ENCODE measurements at places on chromosomes 2 and 18.
A peak's percentile ranks its signal among the peaks of the same experiment; 100 is the strongest.

GRCh38 chr18:76212960-76213359 is 282.1 kb downstream of the ZNF516 start:
- DNase-seq = no peak

GRCh38 chr2:79275197-79275596 is 115.6 kb upstream of the REG3A start:
- DNase-seq = no peak

DNA sequence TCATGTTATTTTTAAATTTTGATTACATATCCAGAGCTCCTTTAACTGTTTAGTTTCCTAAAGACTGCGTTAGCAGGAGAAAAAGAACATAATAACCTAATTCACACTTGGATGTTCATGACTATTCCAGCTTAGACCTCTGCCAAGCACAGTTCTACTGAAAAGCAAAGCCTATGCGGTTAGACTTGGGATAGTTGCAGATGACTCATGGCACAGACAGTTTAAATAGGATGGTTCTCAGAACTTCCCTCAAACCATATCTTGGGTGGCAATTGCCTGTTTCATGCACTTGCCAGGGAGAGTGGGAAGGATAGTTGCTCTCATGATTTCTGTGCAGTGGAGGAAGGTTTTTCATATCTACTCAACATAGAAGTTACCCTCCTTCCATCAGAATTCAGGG is 149.7 kb upstream of the KLHL29 start:
- no peak for DNase-seq

GRCh38 chr2:32478889-32479620 is 122.2 kb downstream of the BIRC6 start:
- DNase-seq = no peak

DNA sequence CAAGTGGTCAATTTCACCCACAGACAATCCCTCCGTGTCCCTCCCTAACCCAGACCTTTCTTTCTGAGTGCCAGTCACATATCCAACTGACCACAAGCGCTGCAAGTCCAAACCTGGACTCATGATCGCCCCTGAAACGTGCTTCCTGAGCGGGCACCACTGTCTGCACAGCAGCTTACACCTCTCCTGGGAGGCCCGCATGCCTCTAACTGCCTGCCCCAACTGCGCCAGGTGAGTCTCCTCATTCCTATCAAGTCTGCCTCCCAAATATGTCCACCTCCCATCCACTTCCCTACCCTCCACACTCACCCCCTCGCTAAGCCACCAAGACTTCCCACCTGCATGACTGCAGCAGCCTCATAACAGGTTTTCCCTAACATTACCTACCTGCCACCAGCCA is 33.4 kb downstream of the COL4A4 start:
- DNase-seq = no peak

- DNase-seq = no peak
Measured at GRCh38 chr2:176129813-176130146, 275 bp downstream of the HOXD8 start.

DNA sequence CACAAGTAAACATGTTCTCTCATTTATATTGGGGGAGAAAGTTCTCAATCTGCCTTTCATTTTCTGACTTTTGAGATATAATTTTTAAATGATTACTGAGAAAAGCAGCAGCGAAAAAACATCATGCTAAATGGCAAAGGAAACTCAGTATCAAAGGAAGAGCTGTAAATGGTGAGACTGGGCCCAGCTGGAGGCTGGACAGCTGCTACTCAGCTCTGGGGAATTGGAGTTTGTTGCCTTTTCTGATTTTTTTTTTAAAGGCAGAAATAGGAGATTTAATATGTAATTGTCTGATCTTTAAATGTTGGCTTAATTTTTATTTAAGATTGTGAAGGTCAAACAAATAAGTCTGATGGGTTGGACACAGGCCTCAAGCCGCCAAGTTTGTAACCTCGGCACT is 137.1 kb upstream of the TACR1 start:
- no peak for DNase-seq

DNA sequence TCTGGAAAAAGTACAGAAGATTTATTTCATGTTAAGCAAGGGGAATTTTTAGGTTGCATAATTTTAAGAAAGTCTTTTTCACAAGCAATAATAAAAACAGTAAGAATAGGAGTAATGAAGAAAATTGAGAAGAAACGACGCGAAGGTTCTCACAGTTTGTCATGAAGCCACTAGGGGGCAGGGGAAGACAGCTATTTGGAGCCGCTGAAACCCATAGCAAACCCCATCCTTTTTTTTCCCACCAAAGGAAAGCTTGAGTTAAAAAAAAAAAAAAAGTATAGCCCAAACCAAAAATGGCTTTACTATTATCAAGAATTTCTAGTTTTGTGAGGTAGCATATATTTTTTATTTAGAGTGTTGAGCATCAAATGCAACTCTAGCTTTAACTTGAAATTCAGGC is 300.9 kb downstream of the PHLPP1 start:
- peak; percentile 22 for DNase-seq

- no peak for DNase-seq
Measured at GRCh38 chr2:36912695-36913094, 53.6 kb downstream of the STRN start.

DNA sequence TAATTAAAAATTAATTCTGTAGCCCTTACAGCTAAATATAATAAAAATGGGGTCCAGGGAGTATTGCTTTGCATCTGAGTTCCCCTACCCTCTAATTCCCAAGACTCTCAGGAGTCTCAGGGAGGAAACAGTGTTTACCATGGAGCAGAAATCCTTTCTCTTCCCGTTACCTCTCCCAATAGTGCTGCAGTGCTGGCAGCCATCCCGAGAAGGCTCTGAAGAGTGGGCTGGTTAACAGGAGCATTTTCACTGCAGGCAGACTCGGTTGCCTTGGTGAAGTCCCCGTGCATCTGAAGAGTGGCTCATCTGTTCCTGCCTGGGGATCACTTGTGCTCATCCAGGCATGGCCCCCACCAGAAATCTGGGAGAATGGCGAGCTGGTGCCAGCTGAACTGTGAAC is 41.8 kb upstream of the TMEM178A start:
- no peak for DNase-seq

DNA sequence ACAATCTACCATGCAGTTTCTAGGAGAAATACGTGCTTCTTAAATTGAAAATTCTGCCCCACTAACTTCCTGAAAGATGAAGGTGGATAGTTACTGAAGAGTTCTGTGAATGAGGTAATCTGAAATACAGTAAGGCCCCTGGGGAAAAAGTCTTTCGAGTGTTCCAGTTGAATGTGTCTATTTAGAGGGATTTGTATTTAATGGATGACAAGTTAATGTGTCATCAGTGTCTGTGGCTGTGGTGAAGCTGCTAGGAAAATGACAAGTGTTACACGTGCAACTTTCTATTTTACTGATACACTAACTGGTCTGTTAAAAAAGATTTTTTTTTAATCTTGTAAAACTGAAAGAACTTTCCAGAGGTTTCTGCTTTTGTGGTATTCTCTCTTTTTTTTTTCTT is 384.6 kb downstream of the STK39 start:
- DNase-seq = no peak

DNA sequence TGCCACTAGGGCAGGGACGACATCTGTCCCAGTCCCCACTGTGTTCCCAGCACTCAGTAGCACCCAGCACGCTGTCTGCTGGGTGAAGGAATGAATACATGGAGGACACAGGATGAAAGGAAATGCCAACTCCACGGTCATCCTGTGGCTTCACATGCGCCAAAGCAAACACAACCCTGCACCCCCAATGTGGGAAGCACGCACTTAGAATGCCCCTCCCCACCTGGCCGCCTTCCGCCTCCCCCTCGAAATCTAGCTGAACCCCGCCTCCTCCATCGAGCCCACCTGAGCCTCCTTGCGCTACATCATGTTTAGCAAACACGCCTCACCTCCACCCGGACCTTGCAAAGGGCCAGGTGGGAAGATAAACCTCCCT is 33.9 kb downstream of the ADCY3 start:
- DNase-seq = no peak

DNA sequence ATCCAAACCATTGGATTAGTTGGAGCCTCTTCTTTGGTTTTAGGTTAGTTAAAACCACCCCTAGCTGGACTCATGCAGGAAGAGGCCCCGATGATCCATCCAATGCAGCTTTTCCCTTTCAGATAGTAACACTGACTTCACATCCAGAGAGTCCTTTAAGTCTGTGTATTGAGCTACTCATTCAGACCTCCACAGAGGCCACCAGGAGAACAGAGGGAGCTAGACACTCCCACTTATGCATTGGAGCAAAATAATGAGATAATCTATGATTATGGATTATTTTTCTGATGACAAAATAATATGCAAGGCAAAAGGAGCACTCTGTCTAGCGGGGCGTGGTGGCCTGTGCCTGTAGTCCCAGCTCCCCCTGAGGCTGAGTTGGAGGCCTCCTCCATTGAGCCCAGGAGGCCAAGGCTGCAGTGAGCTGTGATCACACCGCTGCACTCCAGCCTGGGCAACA is 1.6 kb upstream of the ROCK2 start:
- no peak for DNase-seq

DNA sequence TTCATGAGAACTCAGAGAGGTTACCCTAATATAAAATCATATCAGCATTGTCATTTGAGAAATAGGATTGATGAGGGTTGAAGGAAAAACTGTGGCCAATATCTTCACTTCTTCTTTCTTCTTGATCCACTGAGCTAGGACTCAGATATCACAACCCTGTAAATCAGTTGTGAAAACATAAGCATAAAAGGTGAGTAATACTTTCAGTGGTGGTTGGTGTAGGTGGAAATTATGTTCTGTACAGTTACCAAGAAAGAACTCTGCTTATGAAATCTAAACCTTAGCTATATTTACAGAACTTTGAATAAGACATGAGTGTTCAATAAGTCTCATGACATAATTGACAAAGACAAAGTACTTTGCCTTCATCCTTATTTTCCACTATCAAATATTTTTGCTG is 56.3 kb downstream of the PAX3 start:
- no peak for DNase-seq

DNA sequence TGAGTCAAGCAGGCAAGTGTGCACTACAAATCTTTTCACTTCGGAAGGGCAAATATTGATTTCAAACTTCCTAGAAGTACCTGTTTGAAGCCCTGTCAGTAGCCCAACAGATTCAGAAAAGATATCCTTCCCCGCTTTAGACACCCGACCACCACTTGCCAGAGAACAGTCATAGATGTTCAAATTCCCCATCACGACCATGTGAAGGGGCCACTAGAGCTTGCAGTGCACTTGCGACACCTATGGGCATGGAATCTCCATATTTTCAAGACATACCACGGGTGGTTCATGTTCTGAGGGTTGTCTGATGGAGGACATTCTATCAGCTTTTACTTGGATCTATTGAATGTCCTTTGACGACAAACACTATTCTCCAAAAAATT is 23.8 kb downstream of the GNLY start:
- DNase-seq = no peak

GRCh38 chr18:70966419-70966818 is 677.6 kb downstream of the SOCS6 start:
- no peak for DNase-seq

DNA sequence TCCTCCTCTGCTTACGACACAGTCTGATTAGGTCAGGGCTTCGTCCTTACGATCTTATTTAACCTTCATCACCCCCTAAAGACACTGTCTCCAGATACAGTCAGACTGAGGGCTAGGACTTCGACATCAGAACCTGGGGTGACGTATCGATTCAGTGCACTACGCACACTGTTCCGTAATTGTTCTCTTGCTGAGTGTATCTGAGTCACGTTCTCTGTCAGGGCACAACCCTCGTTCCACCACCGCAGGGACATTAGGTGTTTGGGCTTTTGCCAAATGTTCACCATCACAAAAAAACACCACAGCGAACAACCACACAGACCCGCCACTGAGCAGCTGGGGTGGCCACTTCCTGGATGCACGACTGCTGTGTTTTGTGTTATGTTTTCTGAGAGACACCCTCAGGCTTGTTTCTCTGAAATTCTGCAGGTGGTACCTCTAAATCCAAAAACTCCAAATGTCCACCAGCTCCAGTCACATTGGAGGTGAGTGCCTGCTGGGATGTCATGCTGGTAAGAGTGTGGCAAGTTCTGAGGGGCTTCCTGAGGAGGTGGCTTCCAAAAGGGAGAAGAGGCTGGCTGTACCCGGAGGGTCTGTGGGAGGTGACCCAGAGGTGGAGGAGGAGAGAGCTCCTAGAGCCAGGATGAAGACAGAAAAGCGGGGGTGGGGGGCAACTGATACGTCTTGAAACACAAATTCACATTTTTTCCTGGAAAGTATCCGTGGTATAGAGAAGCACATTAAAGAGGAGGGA is 66.6 kb downstream of the ADNP2 start:
- no peak for DNase-seq

DNA sequence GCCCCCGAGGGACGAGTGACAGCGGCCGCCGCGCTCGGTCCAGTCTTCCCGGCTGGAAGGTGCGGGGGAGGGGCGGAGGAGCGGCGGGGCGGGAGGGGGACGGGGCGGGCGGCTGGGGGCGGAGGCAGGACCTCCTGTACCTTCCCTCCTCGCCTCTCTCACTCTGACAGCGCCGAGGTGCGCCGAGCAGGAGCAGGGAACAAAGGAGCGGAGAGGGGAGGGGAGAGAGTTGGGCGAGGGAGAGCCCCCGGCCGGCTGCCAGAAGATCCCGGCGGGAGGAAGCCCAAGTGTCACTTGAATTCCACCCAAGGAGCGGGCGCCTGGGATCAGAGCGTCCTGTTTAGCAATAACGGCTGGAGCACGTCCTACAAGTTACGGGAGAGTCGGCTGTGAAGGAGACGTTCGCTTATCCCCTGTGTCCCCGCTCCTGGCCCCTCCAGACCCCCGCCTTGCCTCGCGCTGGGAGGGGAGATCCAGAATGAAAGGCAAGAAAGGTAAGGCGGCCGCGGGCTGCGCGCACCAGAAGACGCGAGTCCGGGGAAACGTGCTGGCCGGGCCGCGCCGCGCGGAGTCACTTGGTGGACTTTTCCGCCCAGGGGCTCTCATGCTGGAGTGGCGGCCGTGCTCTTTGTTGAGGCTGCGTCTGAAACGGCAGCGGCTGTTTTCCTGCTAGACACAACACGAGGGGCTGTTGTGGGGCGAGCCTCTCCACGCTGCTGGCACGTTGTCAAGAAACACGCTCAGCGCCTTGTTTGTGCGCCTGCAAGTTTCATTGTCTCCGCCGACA is at the start of gene TGIF1:
Gene TGIF1 (plus strand): TSS at position 161 of the 787 bp plus-strand sequence. CDS start 318 bp downstream, at position 479.
- no peak for DNase-seq

GRCh38 chr2:14675489-14675888 is 43.0 kb downstream of the LRATD1 start:
- DNase-seq = no peak

GRCh38 chr18:78362198-78362597 is 617.4 kb upstream of the SALL3 start:
- no peak for DNase-seq

- DNase-seq = no peak
Measured at GRCh38 chr2:130957915-130958314, 121.2 kb downstream of the ARHGEF4 start.

Data from glomerular endothelial cell (primary cell).